ENCODE measurements at places on chromosomes 6 and 20. TPM values are rescaled to one million over a fixed set of nuclear protein-coding genes. Genes with fewer than 3 reads are reported as not detected.

Gene SIRPG
- 17.1 TPM for total RNA-seq

Gene HLA-DQA1
- total RNA-seq = 5.4 TPM

Gene WASF1
- 1.1 TPM for total RNA-seq

Gene TMEM170B
- 2.2 TPM for total RNA-seq

Gene SRSF12
- total RNA-seq = not detected
